Activated T-helper 9 cell treated with anti-CD3 and anti-CD28 coated beads, Interleukin-2, amount 50 U/mL, for 16 hours (primary cell): ENCODE measurements at places on chromosomes 5 and 9.

DNA sequence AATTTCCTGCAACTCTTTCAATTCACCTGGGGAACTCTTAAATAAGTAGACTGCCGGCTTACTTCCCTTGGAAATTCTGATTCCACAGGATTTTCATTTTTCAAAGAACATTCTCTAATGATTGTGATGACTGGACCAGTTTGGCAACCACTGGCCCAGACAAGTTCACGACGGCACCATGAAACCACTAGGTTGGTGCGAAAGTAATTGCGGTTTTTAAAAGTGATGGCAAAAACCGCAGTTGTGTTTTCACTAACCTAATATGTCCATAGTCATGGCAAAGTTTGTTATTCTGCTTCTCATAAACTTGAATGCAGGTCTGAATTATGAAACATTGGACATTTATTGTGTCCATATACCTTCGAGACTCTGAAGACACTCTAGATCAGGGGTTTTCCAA is 317.2 kb downstream of the IRX1 start:
- DNase-seq = no peak

DNA sequence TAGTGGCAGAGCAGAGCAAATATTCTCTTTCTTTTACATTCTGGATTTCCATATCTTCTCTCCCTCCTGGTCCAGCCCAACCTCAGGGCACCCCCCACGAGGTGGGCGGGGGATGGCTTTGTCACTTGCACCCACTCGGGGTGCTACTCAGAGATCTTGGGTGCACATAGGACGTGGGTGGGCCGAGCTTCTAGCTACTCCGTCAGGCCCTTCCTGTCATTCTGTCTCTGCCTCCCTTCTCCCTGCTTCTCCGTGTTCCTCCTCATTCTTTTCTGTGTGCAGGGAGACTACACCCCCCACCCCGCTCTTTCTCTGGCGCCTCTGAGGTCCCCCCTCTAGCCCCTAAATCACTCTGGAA is 19.5 kb downstream of the PCDHGC5 start:
- DNase-seq = no peak

- no peak for DNase-seq
These were observed 96.8 kb downstream of the CAMK4 start for GRCh38 chr5:111320953-111321352.

DNA sequence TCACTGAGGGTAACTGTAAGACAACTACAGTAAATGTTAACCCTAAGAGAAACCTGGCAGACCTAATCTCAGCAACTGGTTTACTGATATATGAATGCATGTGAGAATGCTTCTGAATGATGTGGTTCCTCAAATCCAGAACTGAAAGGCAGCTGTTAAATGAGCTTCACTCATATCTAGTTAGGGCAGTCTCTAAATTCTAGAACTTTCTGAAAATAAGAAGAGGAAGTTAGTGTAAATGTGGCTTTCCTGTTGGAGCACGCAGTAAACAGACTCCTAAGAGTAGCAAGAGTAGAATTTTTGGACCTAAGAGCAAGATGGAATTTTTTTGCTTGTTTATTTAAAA is 117.9 kb upstream of the KCNN2 start:
- DNase-seq = no peak

GRCh38 chr5:32713361-32713769 is 2.2 kb downstream of the NPR3 start:
- DNase-seq = no peak

GRCh38 chr5:103424453-103425205 is 138.0 kb downstream of the NUDT12 start:
- no peak for DNase-seq

- no peak for DNase-seq
These were observed 76.6 kb downstream of the RALGPS1 start for GRCh38 chr9:126991183-126991582.

- DNase-seq = no peak
These were observed 8.8 kb downstream of the C9orf50 start for GRCh38 chr9:129612123-129612522.

GRCh38 chr5:147547730-147548129 is 37.9 kb upstream of the DPYSL3 start:
- DNase-seq = no peak

DNA sequence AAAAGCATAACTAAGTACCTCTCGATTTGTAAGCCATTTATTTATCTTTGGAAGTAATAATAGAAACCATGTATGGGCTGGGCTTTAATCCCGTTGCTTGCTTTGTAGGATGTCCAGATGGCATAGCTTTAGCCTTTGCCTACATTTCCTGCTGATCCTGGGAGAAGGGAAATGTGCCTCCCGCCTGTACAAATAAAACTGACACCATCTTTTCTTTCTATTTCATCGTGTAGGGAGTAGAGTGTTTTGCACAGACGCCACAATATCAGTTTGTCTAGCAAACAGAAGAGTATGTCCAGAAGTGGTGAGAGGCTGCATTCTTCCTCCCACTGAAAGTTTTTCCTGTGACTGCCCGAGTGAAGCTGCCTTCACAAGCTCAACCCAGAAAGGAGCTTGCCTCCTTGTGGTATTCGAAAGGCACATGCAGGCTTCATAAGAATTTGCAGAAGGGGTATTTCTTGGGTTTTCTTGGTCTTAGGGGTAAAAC is 24.7 kb upstream of the TJP2 start:
- DNase-seq = no peak

GRCh38 chr9:35112257-35113020 is 3.2 kb downstream of the ATOSB start:
- no peak for DNase-seq

DNA sequence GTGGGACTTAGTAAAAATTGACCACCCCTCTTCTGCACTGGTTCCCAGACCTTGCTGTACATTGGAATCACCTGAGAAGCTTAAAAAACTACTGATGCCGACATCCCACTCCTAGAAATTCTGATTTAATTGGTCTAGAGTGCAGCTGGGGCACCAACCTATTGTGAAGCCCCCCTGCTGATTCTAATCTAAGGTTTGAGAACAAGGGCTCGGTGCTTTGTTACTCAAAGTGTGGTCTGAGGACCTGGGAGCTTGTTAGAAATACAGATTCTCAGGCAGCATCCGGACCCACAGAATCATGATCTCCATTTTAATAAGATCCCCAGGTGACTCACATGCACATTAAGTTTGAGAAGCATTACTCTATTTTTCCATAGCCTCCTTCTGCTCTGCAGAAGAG is 57.8 kb upstream of the LPAR1 start:
- no peak for DNase-seq

DNA sequence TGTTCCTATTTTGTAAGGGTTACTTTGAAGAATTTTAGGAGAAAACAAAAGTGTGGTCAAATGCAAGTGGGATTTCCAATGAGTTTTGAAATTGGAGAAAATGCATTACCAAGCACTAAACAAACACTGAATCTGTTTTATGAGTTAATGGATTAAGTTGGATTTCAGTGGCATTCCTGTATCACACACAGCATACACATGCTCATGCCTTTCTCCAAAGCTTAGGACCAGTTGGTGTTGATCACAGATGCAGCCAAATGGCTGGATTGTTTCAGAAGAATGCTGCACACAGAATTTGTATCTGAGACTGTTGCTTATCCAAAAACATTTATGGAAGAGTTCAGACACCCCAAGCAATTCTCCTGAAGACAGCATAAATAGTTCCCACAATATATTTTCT is 611.1 kb downstream of the ACTL7B start:
- DNase-seq = no peak

GRCh38 chr9:135152614-135153334 is 65.3 kb downstream of the OLFM1 start:
- DNase-seq = no peak

- no peak for DNase-seq
These were observed 783.3 kb upstream of the SEMA6A start for GRCh38 chr5:117357886-117358285.

DNA sequence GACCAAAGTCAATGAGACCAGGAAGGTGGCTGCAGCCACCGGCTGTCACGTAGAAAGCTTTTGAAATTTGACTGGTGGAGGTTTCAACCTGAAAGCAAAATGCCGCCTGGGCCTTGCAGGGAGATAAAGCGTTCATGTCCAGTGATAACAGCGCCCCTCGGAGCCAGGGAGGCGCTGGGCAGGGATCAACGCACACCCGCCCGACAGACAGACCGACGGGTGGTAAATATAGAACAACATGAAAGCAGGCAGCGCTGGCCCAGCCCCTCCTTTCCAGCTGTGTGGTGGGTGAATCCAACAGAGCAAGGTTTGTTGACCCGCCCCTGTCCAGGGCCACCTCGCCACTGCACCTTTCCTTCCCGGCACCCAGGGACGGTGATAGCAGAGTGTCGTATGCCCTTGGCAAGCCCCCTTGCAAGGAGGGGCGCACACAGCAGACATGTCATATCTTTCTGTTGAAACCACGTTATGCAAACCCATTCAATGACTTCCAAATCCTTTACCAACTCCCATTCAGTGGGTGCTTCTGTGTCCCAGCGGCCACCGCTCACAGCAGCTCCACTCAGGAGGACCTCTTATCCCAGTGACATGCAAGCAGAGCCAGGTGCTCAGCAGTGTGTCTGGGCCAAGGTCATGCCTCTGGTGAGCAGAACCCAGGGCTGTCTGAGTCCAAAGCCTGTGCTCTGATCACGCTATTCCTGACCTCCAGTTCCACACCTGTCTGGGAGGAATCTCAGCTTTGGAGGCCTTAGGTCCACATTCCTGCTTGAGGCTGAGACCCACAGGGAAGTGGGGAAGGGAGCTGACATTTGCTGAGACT is 38.7 kb downstream of the NKX2-5 start:
- DNase-seq = no peak

GRCh38 chr5:181166812-181167733 is 19.7 kb downstream of the OR2V2 start:
- DNase-seq = no peak

DNA sequence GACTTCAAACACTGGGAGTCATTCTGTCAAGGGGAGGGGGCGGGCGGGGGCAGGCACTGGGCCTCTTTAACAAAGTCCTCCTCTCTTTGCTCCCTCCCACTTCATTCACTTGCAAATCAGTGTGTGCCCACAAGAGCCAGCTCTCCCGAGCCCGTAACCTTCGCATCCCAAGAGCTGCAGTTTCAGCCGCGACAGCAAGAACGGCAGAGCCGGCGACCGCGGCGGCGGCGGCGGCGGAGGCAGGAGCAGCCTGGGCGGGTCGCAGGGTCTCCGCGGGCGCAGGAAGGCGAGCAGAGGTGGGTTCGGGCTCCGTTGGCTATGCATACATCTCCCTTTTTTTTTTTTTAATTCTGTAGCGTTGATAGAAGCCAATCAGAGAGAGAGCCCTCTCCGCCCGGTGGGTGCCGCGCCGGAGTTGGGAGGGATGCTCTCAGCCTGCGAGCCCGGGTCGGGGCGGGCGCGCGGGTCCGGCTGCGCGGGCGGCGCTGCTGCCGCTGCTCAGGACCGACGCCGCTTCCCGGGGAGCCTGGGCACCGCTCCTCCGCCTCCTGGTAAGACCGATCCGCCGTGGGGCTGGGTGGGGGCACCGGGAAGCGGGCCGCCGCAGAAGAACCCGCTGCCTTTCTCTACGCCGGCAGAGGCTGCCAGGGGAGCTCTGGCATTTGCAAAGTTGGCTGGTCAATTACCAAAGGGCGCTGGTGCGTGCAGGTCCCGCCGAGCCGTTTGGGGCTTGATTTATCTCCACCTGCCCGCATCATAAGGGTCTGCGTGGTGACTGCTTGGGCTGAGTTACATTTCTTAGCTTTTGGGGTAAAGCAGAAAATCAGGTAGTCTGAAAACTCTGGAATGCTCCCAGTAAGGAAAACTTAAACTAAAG is at the start of gene CDH6:
Gene CDH6, plus strand, starts transcription at position 96 of the 877 bp plus-strand sequence. CDS start 73,788 bp downstream, outside the sequence.
- DNase-seq = no peak

DNA sequence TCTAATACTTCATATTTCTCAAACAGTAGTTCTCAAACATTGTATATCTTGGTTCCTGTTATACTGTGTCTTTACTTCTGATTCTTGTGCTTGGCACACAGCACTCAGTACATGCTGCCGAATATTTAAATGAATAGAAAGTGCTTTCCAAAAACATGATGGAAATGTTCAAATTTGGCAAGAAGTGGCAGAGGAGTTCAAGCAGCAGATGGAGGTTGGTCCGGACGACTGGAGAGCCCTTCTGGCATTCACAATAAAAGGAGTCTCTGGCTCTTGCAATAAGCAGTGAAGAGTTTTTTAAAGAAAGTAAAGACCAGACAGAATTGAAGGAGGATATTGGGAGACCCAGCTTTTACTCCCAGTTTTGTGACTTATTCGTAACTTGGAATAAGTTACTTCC is 36.3 kb downstream of the TSTD2 start:
- no peak for DNase-seq

DNA sequence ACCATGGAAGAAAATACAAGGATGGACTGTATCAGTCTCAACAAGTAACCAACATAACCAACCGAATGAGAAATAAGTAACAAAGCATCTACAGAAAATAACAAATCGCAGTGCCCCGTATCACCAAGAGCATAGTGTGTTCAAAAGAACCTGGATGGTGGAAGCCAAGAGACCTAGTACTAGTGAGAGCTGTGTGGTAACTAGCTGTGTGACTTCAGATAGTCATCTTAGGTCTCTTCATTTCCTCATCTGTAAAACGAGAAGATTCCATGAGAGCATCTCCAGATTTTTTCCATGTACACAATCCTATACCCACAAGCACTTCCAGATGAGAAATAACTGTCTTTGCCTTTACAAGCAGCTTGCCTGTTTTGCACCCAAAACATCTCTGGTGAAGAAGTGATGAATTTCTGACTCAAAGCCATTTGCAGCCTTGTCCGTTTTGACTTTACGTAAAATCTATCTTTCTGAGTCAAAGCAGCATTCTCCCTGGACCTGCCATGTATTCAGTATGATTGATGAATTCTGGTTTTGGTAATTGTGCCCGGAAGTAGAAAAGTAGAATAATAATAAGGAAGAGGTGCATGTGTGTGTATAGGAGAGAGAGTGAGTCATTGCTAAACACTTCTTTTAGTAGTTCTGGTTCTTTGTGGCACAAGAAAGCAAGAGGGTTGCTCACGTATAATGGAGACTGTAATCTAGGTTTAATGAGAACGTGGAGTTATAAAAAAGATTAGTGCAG is 41.0 kb downstream of the AOPEP start:
- no peak for DNase-seq

GRCh38 chr9:38176251-38176650 is 107.2 kb upstream of the SHB start:
- no peak for DNase-seq

- DNase-seq = no peak
These were observed 44.0 kb upstream of the SVEP1 start for GRCh38 chr9:110623462-110624025.

- peak; percentile 56 for DNase-seq
These were observed 28.6 kb downstream of the PCDH1 start for GRCh38 chr5:141849415-141850243.

- no peak for DNase-seq
These were observed 39.8 kb downstream of the WDR41 start for GRCh38 chr5:77452351-77452750.

- DNase-seq = no peak
These were observed 155.8 kb downstream of the DRD1 start for GRCh38 chr5:175288048-175288621.

GRCh38 chr9:113386571-113387393 is 10.0 kb upstream of the HDHD3 start:
- no peak for DNase-seq
